ENCODE measurements at places on chromosomes 4 and X.

DNA sequence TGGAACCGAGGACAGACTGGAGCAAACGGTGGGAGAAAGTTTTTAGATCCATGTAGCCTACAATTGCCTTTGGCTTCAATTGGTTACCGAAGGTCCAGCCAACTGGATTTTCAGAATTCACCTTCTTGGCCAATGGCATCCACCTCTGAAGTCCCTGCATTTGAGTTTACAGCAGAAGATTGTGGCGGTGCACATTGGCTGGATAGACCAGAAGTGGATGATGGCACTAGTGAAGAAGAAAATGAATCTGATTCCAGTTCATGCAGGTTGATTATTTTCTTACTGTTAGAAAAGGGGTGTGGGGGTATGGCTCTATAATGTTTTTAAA lies 702 bp downstream of the KLHL5 start:
- no peak for DNase-seq

DNA sequence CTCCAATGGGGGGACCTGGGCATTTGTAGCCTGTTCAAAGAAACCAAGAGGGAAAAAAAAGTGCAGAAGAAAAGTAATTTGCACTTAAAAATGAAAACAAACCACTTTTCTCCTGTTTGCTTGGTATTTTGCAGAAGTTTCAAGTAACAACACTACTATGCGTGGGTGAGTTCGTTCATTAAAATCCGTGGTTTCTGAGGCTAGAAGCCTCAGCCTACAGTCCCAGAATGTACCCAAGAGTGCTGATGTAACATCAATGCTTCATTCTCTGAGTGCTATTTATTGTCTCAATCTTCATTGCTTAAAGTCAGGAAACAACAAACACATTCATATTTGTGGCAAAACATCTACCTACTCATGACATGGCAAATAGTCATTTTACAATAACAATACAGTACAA lies 29.2 kb downstream of the LGI2 start:
- no peak for DNase-seq

DNA sequence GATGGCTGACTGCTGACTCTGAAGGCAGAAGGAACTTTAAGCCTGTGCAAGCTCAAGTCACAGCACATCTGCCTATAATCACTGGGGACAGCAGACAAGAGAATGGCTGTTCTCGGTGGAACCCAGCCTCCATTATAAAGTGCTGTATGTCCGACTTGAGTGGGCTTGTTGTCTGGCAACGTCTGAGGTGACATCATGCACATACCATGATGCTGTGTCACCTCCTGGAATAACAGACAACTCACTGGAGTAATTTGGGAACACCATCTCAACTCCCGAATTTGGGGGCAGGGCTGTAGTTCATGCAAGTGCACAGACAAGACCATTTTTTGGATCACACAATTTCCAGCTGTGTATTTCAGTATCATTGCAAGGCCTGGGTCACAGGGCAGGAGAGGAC lies 59.8 kb upstream of the GPM6B start:
- no peak for DNase-seq

DNA sequence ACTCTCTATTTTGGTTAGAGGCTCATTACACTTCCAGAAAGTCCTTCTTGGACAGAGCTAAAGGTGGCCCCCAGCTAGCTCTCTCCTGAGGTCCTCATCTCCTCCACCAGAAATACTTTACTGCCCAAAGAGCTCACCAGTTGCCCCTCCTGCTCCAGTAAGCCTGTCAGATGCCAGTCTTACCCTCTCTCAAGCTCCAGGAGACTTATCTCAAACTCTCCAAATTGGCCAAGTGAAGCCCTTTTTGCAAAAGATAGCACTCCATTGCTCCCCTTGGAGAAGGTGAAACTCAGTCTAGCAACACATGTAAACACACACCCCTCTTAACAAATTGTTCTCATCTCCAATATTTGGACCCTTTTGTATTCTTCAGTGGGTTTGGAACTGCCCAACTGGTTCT lies 128.5 kb downstream of the ZNF330 start:
- DNase-seq: no peak

GRCh38 chrX:34734383-34734782 lies 77.3 kb upstream of the TMEM47 start:
- DNase-seq: no peak

- peak; percentile 7 for DNase-seq
These were observed 275.1 kb downstream of the GPM6A start for GRCh38 chr4:175536852-175537453.

DNA sequence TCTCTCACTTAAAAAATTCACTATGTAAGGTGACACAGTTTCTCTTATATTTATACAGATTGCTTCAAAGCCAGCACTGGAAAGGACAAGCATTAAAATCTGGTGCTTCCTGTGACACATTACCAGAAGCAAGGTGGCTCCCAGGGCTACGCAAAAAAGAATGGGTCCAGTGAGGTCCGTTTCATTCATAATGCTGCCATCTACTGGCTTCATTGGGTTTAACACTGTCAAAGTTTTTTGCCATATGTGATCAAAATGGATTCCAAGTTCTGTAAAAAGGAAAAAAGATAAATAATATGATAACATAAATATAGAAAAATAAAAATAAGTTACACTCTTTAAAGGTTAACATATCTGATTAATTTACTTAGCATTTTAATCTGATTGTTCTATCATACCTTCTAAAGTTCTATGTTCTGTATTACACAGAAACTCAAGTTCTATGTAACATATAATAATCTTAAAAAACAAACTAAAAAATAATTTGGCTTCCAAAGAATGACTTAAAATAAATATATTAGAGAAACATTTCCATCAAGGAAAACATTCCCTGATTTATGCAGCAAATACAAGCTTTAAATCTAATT lies 22.1 kb downstream of the YIPF7 start:
- peak; percentile 49 for DNase-seq

DNA sequence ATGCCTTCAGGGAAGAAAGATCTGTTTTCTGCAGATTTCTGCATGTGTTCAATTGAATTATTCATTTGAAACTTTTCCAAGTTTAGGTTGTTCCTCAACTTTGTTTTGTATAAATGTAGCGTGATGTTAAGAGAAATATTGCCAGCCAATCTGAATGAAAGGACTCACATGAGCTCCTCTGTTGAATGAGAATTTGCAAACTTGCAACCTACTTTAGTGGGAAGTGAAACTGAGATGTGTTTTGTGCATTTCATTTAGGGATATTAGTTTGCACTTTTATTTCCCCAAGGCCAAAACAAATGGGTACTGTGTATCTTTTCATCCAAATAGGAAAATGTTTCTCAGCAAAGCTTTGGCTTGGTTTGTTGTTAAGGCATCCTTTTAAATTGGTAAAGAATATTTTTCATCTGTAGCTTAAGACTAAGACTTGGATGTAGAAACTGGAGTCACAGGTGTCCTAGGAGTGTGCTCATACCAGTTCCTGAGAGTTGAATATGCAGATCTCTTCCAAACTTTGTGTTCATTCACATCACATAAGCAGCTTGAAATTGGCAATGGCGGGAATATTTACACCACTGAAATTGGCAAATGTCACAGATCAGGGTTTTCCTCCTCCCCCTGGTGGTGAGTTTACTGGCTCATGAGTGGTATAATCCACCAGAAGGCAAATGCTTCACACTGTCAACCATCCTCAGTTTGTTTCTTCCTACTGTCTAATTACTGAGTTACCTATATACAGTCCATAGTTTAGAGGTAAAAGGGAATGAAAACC lies 193.6 kb upstream of the BANK1 start:
- DNase-seq: no peak

- DNase-seq: no peak
These were observed 22.6 kb downstream of the SLC25A4 start for GRCh38 chr4:185165605-185166063.

- peak; percentile 77 for DNase-seq
These were observed at the start of gene PAK3 for GRCh38 chrX:111095974-111096895. Gene PAK3 (plus strand): TSS chrX:111096191. CDS start chrX:111123104, 26,913 bp downstream.

DNA sequence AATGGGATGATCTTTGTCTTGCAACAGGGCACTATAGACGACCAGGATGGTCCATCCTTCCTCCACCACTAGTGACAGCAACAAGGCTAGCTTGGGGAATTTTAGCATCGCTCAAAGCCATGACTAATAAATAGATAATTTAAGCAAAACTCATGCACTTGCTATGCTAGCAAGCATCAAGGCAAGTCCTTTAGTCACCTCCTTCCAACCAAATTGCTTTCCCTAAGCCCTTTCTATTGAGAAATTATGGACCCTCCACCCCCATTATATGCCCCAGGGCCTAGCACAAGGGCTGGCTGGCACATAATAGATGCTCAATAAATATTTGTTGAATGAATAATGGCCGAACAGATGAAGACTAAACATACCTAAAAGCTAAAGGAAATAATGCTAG lies 28.6 kb downstream of the SLC16A2 start:
- DNase-seq: no peak

DNA sequence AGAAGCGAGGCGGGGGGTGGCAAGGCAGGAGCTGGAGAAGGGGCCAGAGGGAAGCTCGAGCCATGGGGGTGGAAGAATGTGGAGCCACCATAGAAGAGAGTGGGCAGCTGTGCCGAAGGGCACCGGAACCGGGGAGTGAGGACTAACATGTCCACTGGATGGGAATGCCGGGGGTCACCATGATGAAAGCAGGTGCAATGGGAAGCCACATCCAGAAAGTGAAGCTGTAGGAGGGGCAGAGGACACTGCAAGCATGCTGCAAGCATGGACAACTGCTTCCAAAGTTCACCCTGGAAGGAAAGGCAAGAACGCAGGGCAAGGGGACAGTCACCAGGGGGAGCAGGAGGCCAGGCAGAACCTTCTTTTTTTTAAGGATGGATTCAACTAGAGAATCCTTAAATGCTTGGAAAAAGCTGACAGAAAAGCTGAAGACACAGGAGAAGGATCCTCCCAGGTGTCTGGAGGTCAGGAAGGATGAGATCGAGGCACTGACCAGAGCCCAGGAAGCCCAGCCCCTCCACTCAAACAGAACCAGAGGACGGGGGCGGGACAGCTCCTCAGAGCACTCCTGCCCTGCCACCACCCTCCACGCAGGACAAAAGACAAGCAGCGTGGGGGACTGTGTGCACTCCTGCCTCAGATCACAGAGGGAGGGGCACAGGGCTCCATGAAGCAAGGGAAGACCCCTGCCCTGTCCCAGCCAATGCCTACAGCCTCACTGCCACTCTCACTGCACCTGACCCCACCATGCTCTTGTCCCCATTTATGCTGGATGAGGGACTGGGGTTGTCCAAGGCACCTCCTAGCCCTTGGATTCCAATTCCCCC lies 169.2 kb downstream of the AFAP1 start:
- DNase-seq: no peak

DNA sequence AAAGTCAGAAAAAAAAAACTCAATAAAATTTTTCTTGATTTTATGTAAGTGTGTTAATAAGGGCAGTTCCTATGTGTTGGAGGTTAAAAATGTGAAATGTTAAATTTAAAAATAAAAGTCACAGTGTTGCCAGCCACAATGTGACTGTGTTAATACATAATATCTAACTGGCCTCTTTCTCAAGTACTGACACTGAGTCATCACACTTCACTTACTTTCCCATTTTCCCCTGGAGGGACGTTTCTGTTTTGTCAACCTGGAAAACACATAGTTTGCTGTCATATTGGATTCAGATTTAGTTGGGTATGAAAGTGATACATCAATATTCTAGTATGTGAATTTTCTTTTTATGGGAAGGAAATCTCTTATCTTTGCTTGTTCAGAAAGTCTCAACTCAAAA lies 46.4 kb downstream of the ARHGEF38 start:
- DNase-seq: no peak

DNA sequence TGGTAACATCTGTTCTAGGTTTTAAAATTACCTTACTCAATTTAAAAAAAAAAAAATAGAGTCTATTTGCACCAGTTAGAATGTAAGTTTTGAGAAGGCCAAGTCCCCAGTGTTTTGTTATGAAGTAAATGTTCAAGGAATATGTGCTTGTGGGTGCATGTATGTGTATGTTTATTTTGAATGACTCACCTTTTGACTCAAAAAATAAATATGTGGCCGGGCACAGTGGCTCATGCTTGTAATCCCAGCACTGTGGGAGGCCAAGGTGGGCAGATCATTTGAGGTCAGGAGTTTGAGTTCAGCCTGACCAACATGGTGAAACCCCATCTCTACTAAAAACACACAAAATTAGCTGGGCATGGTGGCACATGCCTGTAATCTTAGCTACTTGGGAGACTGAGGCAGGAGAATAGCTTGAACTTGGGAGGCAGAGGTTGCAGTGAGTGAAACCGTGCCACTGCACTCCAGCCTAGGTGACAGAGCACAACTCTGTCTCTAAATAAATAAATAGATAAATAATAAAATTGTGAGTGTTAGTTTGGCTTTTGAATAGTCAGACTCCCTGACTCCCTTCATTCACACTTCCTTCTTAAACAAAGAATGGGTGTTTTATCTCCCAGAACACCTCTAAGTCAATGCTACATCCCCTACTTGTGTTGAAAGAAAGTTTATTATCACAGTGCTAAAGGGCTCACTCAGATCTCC lies 511.3 kb upstream of the PCDH7 start:
- no peak for DNase-seq

DNA sequence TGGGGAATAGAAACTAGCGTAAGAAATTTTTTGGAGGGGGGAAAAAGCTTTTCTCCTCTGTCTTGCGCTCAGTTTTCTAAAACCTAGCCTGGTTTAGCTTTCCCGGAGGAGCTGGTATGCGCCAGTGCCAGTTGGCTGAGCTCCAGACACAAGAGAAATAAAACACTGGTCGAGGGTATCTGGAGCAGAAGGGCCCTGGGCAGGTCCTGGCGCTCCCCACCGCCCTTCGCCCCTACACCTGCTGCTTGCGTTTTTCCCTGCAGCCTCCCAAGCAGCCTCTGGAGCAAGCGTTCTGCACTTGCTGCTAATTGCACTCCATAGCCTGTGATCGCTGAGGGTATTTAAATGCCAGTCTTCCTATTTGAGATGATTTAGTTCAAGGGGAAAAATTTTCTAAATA lies 816 bp downstream of the EREG start:
- no peak for DNase-seq

DNA sequence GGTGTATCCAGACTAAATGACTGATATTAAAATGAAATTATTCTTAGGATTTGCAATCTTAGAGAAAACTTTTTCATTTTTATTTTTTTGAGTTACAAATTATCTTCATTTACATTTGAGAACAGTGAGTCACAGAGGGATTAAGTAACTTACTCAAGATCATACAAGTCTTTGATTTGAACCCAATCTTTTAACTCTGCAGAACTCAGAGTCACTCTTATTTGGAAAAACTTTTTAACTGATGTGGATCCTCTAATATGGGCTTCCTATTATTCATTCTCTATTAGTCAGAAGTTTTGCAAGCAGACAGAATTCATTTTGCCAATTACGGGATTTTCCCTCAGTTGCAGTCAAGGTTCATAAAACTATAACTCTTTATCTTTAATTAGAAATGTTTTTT lies 20.1 kb downstream of the HPRT1 start:
- no peak for DNase-seq

DNA sequence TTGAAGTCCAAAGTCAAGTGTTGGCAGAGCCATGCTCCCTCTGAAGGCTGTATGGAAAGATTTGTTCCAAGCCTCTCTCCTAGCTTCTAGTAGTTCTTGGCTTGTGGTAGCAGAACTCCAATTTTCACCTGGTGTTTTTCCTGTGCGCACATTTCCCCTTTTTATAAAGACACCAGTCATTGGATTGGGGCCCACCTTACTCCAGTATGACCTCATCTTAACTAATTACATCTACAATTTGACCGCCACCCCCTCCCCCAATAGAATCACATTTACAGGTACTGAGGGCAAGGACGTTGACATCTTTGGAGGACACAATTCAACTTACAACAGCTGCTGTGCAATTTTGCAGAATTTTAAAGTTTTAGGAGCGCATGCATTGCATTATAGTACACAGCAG lies 16.8 kb downstream of the RAB39B start:
- no peak for DNase-seq

- DNase-seq: no peak
These were observed 243.2 kb downstream of the CPE start for GRCh38 chr4:165621983-165622382.
